ENCODE measurements at places on chromosomes 5 and 9.

DNA sequence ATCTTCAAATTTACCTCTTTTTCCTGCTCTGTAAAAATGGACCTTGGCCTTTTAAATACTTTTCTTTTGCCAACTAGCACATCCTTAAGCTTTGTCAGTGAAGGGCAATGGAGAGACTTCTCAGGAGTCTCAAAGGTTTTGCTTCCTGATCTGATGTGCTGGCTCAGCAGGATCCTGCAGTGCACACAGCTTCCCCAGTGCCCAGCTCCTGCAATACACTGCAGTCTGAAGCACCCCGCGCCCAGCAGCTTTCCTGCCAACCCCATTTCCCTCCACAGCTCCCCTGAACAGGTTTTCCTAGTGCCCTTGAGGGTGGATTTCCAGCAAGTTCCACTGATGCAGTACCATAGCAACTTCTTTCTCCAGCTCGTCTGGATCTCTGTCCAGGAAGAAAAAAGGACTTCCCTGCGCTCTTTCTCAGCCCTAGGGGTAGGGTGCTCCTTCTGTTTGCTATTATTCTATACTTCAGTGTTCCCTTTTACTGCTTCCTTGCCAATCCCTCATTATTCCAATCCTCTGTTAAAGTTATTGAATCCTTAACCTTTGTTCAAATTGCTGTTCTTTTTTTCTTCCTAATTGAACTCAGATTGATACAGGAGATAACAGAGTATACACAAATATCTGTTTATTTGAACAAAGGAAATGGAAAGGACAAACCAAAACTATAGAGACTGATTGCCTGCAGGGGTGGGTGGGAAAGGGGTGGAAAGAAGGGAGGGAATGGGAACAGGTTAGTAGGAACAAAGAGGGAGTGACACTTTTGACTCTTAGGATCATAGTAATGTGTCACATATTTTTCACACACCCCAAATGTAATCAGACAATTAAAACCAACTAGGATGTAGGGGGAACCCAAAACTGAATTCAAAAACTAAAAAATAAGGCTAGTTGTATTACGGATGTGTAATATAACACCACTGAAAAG, 8.5 kb downstream of the SNAPC3 start:
- no peak for DNase-seq

- DNase-seq: peak; percentile 62
These were observed 139.3 kb downstream of the AOPEP start for GRCh38 chr9:94865582-94866452.

DNA sequence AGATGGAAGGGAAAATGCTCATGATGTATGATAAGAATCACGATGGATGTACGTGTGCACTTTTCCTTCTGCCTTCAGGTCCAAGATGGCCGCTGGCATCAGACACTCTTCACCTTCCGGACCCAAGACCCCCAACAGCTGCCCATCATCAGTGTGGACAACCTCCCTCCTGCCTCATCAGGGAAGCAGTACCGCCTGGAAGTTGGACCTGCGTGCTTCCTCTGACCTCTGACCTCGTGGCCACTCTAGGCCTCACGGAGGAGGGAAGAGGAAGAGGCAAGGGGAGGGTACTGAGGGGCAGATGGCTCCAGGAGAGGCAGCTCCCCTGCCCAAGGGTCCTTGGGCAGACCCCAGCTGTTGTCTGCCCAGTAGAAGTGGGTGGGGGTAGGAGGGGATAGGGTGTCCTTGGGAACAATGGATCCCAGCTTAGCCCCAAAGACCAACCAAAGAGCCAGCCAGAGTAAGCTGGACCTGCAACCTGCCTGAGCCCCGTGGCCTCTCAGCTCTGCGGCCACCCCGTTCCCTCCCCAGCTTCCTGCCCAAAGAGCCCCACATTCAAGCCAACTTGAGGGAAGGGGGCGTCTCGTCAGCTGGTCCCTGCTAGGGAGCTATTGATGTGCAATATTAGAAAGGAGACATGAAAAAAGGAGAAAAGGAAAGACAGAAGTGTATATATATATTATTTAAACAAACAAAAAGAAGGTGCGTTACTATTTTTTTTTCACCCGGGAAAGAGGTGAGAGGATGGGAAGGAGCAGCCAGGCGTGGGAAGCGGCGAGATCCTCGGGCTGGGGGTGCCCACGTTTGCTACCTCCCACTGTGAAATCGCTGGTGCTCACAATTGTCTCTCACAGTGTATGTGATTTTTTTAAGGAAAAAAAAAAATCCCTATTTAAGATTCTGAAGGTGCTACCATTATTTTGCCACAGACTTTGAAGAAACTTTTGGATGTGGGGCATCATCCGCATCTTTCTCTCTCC, 12.1 kb upstream of the ORM1 start:
- DNase-seq: no peak

DNA sequence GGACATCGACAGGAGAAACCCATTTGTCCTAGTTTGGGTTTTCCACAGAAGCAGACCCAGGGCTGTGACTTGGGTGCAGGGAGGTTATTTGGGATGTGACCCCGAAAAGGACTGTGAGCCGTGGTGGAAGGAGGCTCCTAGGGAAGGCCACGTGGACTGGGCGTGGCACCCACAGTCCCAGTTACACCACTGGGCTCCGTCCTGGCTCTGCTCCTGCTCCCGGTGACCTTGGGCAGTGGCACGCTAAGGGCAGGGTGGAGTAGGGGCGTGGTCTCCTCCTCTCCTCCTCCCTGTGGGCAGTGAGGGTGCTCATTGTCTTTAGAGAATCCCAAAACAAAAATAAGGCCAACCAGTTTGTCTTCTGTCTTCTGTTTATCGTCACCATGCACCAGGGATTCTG, 190.1 kb downstream of the GADD45G start:
- DNase-seq: no peak

DNA sequence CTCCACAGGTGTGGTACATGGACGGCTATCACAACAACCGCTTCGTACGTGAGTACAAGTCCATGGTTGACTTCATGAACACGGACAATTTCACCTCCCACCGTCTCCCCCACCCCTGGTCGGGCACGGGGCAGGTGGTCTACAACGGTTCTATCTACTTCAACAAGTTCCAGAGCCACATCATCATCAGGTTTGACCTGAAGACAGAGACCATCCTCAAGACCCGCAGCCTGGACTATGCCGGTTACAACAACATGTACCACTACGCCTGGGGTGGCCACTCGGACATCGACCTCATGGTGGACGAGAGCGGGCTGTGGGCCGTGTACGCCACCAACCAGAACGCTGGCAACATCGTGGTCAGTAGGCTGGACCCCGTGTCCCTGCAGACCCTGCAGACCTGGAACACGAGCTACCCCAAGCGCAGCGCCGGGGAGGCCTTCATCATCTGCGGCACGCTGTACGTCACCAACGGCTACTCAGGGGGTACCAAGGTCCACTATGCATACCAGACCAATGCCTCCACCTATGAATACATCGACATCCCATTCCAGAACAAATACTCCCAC, 32.1 kb downstream of the OLFM1 start:
- DNase-seq: no peak

GRCh38 chr9:131277287-131277909, 1.1 kb upstream of the FAM78A start:
- DNase-seq: no peak

GRCh38 chr9:121735065-121735792, 83.8 kb downstream of the DAB2IP start:
- peak; percentile 70 for DNase-seq

DNA sequence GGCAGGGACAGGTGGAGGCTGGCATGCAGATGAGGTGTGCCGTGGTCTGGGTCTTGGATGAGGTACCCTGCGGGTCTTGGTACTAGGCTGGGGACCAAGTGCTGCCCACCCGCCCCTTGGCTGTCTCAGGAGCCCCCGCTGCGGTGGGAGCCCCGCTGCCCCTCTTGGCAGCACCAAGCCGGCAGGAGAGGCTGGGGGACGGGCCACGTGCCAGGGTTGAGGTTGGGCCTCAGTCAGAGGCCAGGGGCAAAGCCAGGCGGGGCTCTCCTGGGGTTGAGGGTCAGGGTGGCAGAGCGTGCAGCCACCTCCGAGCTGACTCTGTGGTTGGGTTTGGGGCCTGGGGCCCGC, 2.0 kb downstream of the CARD9 start:
- no peak for DNase-seq

GRCh38 chr9:14296495-14297113, 17.3 kb downstream of the NFIB start:
- no peak for DNase-seq

GRCh38 chr5:131381021-131381420, 117.2 kb downstream of the CDC42SE2 start:
- no peak for DNase-seq

DNA sequence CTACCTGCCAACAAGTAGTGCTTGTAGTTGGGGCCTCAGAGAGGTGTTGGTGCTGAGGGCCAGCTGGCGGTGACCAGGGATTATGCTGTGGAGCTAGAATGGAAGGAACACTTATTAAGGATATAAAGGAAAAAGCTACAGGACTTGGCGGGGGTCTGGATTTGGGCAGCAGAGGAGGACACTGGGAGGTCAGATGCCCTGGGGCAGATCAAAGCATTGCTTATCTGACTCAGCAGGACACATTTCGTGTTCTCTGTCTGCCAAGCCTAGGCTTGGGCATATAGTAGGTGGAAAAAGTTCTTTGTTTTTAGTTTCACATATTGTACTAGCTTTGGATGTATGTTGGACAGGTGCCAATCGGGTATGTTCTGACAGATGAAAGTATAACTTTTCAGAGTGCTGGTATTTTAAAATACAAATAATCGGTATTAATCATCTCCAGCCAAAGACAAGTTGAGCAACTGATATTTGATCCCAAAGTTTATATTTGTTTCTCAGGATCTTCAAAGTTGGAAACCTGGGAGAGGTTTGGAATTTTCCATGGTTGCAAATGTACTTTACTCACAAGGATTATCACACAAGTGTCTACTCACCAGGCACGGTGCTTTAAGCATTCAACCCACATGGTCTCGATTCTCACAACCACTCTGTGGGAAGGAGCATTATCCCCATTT, 69.4 kb downstream of the IQGAP2 start:
- DNase-seq: no peak

- DNase-seq: no peak
These were observed 36.4 kb upstream of the GDNF start for GRCh38 chr5:37876245-37876644.

DNA sequence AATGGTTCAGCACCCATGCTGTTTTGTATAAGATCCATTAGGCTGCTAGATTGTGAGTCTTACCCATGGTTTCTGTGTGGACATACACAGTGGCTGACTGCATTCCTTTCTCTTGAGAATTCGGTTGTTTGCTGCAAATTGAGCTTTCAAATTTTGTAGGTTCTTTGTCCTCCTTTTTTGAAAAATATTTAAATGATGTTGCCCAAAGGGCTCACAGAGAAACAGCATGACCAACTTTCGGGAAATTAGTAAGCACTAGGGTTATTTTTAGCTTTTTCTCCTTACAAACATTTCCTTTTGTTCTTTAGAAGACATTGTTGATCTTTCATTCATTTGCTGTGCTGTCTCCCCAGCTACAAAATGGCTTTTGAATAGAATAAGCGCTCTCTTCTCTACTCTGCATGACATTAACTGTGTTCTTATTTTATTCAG, 79.4 kb downstream of the NLN start:
- peak; percentile 73 for DNase-seq

DNA sequence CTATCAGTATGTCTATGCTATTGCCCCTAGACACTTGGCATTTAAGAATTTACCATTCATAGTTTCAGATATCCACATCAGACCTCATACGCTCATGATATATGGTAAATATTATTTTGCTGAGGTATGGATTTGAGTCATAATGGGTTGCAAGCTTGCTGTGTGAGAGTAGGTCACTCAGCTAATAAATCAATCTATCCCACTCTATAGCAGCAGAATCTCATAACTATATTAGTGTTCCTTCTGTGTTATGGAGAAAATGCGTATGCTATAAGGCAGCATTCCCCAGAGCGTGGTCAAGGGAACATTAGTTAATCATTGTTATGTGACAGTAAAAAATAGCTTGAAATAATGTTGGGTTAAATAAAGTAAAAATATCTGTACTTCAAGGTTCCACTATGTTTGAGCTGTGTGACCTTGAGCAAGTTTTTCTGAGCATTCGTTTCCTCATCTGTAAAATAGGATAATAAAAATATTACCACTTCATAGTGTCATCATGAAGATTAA, 7.7 kb downstream of the TRIM32 start:
- DNase-seq: peak; percentile 75

GRCh38 chr9:100879884-100880283, 148.6 kb upstream of the PLPPR1 start:
- DNase-seq: no peak

- peak; percentile 5 for DNase-seq
These were observed 141.4 kb downstream of the LRRC70 start for GRCh38 chr5:62720031-62720441.

DNA sequence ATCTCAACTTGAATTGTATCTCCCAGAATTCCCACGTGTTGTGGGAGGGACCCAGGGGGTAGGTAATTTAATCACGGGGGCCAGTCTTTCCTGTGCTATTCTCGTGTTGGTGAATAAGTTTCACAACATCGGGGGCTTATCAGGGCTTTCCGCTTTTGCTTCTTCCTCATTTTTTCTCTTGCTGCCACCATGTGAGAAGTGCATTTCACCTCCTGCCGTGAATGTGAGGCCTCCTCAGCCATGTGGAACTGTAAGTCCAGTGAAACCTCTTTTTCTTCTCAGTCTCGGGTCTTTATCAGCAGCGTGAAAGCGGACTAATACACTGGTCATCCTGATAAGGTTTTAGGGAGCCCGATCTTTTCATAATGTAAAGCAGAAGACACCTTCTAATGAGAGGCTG, 687.0 kb upstream of the FTMT start:
- DNase-seq: no peak

- peak; percentile 39 for DNase-seq
These were observed 69.9 kb downstream of the CYFIP2 start for GRCh38 chr5:157335534-157336422.

GRCh38 chr5:31918739-31919138, 255.4 kb downstream of the GOLPH3 start:
- DNase-seq: peak; percentile 8

DNA sequence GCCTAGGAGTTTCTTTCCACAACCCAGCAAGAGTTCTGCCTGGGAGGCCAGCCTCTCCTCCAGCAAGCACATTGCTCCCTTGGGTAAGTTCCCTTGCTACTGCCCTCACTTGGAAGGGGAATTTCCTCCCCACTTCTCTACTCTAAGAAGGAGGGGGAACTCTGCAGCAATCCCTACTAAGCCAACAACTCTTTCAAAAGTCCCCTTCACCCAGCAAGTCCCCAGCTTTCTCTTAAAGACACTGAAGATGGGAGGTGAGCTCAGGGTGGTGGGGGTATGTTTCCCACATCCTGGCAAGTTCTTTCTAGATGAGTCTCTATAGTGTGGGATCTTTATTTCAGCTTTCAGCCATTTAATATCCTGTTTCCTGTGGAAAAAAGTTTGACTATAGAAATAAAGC, 49.0 kb downstream of the PDE8B start:
- DNase-seq: peak; percentile 8

- DNase-seq: peak; percentile 48
These were observed 488.0 kb downstream of the PRELID2 start for GRCh38 chr5:145347026-145347616.

- no peak for DNase-seq
These were observed 585.7 kb downstream of the LRRC70 start for GRCh38 chr5:63164339-63164738.

DNA sequence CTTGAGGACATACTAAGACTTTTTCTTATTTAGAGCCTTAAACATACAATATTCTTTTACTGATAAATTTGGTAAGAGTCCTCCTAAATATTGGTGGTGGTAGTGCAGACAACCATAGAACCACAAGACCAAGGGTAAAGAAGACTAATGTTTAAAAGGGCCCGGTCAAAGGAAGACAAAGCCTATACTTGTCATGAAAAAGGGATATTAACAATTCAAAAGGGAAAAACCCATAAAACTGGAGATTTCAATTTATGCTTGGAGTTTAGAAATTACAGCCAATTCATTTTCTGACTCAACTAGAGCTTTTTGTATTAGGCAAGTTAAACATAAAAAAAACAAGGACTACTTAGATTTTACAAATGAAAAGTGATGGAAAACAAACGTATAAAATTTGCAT, 24.4 kb downstream of the FEM1C start:
- no peak for DNase-seq

All from fibroblast of skin of abdomen (primary cell).